A549 treated with AZD2906 at 1 μM for 4 hours (cell line): ENCODE measurements at places on chromosomes 5 and 9. TPM values are rescaled to one million over a fixed set of nuclear protein-coding genes. Genes with fewer than 3 reads are reported as not detected.

IL13 gene
- 0.08 to 0.10 TPM in 2 of 5 replicates, not detected in the others for total RNA-seq

ZNF608 gene
- total RNA-seq: 0.81 to 1.4 TPM (median 0.88 TPM) in 5 replicates

COL23A1 gene
- 0.03 TPM in 1 of 5 replicates, not detected in the others for total RNA-seq

ARL10 gene
- total RNA-seq: 0.37 to 1.2 TPM (median 0.60 TPM) in 5 replicates

PDLIM4 gene
- 0.51 to 1.0 TPM (median 0.78 TPM) in 5 replicates for total RNA-seq

SGTB gene
- 5.8 to 7.9 TPM (median 6.9 TPM) in 5 replicates for total RNA-seq

CCDC180 gene
- 0.26 to 0.58 TPM (median 0.35 TPM) in 5 replicates for total RNA-seq

CTXN3 gene
- not detected in 5 replicates for total RNA-seq

FOXD4L6 gene
- 0.06 to 0.09 TPM in 2 of 5 replicates, not detected in the others for total RNA-seq
